Gastroesophageal sphincter (tissue), 4 donors: ENCODE measurements at places on chromosomes 3 and 15. TPM values are rescaled to one million over a fixed set of nuclear protein-coding genes. Genes with fewer than 3 reads are reported as not detected.

- H3K36me3 ChIP-seq: no peaks in the 10 kb centered on the region
- no peaks in the 10 kb centered on the region for H3K27me3 ChIP-seq
- no peak overlapping the region for H3K27ac ChIP-seq
- no peaks in the 10 kb centered on the region for H3K4me1 ChIP-seq
Observed at GRCh38 chr3:126152901-126153694, 27.3 kb downstream of the ALDH1L1 start.

GRCh38 chr15:95944661-95945255 is 385.7 kb upstream of the NR2F2 start:
- no peaks in the 10 kb centered on the region for H3K27me3 ChIP-seq
- H3K4me1 ChIP-seq: no peaks in the 10 kb centered on the region
- H3K27ac ChIP-seq: no peak overlapping the region
- ATAC-seq: no peak
- H3K4me3 ChIP-seq: no peak overlapping the region

DNA sequence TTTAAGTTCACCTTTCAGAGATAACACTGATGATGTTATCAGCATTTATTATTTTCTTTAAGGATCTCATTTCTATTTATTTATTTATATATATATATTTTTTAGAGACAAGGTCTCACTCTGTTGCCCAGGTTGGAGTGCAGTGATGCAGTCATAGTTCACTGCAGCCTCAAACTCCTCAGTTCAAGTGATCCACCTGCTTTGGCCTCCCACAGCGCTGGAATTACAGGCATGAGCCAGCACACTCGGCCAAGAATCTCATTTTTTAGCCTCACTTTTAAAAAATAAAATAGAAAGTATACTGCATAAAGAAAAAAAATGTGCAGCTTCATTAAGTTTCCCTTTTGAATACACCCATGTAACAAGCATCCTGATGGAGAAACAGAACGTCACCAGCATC is 35.6 kb downstream of the PLA2G4D start:
- H3K27me3 ChIP-seq: peaks cover 16% of the 10 kb centered on the region
- H3K27ac ChIP-seq: no peak overlapping the region
- no peaks in the 10 kb centered on the region for H3K36me3 ChIP-seq
- no peak overlapping the region for H3K4me3 ChIP-seq
- H3K4me1 ChIP-seq: peaks cover 9% of the 10 kb centered on the region

CCR9 gene
- total RNA-seq: not detected

- H3K4me1 ChIP-seq: peaks cover 4% of the 10 kb centered on the region
- ATAC-seq: no peak
- no peak overlapping the region for H3K27ac ChIP-seq
- H3K27me3 ChIP-seq: no peaks in the 10 kb centered on the region
Observed at GRCh38 chr15:22936577-22937472, 43.3 kb downstream of the CYFIP1 start.

COMMD4 gene
- 65.2 TPM for total RNA-seq

EFCAB12 gene
- 0.08 TPM for total RNA-seq

DNA sequence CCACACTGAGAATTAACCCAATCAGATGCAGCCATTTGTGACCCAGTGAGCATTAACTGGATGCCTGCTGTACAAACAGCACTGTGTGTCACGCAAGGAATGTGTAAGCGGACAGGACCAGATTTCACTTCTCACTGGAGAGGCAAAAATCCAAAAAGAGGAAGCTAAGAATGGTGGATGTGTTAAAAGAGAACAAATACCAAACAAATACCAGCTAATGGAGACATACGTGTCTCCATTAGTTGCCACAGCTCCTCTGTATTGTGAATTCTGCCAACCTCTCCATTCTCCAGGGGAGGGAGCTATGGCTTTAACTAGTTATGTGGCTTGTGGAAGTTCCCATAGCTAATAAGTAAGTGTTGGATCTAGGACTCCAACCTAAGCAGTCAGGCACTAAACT is 2.6 kb downstream of the LTF start:
- H3K27ac ChIP-seq: no peak overlapping the region
- H3K27me3 ChIP-seq: peaks cover 46% of the 10 kb centered on the region
- no peak for ATAC-seq

CPNE4 gene
- not detected for total RNA-seq

SEC22A gene
- total RNA-seq: 29.9 TPM

DNA sequence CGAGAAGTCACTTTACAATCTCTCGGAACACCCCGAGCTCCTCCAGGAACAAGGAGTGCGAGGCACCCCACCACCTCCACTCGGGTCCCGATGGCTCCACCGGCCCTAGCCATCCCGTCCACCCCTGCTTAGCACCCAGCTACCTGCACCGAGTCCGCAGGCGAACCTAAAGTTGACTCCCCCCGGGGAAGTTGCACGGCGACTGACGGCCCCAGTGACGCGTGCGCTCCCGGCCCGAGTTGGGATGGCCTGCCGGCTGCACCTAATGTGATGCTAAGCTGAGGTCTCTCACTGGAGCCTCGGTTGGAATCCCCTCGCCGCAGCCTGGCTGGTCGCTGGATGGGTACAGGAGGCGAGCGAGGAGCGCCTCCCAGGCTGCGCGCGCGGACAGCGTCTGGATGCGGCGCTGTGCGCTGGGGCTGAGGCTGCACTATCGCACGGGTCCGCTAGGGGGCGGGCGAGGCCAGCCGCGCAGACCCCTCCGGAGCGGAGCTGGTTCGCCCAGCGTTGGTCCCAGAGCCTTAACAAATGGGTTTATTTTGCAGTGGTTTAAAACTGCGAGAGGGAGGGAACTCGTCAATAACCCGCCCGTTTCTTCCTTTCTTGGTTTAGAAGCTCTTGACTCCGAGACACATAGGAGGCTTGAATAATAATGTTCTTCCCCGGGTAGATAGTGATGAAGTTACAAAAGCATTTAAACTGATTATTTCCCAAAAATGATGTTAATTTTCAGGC is at the start of gene OXTR:
OXTR (minus strand) TSS at position 526 of the 735 bp plus-strand sequence. CDS start 1,426 bp downstream, outside the sequence.
- H3K4me1 ChIP-seq: peaks cover 32% of the 10 kb centered on the region
- ATAC-seq: peak; percentile 77
- no peak within 1 kb of the TSS for H3K27ac ChIP-seq
- H3K4me3 ChIP-seq: peak within 1 kb of the TSS; percentile 42
- H3K27me3 ChIP-seq: peaks cover 67% of the 10 kb centered on the region

STARD9 gene
- total RNA-seq: 31.1 TPM

GRCh38 chr15:29132735-29133181 is 136.9 kb downstream of the NSMCE3 start:
- no peak overlapping the region for H3K27ac ChIP-seq
- H3K4me1 ChIP-seq: no peaks in the 10 kb centered on the region
- no peak overlapping the region for H3K4me3 ChIP-seq
- peak; percentile 14 for ATAC-seq

ASB14 gene
- total RNA-seq: not detected

DNA sequence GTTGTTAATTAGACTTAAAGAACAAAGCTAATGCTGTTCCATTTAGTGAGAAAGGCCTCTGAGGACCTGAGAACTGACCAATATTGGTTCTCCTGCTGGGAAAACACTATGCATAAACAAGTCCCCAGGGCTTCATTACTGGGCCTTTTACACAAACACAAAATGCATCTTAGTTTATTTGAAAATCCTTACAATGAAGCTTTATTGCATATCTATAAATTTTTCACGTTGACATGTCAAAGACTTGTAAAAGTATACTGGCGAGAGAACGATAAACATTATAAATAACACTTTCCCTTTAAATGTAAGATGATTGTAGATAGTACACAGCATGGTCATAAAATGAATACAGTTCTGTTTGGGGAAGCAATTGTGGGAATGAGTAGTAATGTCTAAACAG is 151.7 kb downstream of the ROBO2 start:
- no peaks in the 10 kb centered on the region for H3K36me3 ChIP-seq
- H3K27me3 ChIP-seq: no peaks in the 10 kb centered on the region
- H3K4me1 ChIP-seq: peaks cover 7% of the 10 kb centered on the region
- no peak for ATAC-seq
- no peak overlapping the region for H3K27ac ChIP-seq

DNA sequence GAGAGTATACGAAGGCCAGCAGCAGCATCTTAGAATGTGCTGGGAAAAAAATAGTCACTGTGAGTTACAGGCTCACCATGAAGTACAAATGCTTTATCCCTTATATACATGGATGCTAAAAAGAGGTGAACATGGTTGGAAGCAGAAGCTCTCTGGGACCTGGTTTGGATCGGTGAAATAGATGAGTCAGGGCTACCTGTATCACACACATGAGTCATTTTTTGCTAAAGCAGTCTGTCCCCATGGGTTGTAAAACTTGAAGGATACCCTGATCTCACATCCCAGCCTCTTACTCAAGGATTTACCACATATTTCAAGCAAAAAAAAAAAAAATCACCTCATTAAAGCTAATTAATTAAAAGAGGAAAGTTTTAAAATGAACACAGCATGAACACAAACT is 6.9 kb upstream of the SERPINI2 start:
- no peaks in the 10 kb centered on the region for H3K27me3 ChIP-seq
- no peak overlapping the region for H3K4me3 ChIP-seq
- no peak overlapping the region for H3K27ac ChIP-seq

HTR3E gene
- total RNA-seq: not detected

DNA sequence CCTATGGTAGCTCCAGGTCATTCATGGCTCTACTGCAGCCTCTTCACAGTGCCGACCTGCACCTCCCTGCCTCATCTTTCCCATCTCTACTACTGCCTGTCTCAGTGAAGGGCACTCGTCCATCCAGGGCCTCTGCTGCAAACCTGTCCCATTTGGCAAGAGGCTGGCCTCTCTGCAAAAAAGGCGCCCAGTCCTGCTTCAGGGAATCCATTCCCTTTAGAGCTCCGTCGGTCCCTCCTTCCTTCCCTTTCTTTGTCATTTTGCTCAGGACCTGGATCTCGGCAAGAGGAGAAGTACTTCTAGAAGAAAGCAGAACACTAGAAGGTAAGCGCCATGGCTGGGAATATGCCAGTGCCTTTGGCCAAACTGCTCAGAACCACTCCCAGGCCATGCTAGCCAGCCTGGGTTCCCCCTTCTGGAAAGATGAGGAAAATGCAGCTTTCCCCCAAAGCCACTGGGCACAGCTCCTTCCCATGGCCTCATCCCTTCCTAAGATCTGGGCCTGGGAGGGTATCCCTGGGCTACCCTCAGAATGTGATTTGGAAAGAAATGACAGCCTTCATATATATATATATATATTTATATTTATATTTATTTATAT is 6.4 kb upstream of the ISL2 start:
- ATAC-seq: peak; percentile 81
- no peak overlapping the region for H3K27ac ChIP-seq
- H3K4me3 ChIP-seq: no peak overlapping the region
- no peaks in the 10 kb centered on the region for H3K36me3 ChIP-seq

CFAP100 gene
- not detected for total RNA-seq

GRCh38 chr3:4461468-4462090 is 5.5 kb downstream of the SUMF1 start:
- no peaks in the 10 kb centered on the region for H3K4me1 ChIP-seq
- H3K27me3 ChIP-seq: no peaks in the 10 kb centered on the region

DNA sequence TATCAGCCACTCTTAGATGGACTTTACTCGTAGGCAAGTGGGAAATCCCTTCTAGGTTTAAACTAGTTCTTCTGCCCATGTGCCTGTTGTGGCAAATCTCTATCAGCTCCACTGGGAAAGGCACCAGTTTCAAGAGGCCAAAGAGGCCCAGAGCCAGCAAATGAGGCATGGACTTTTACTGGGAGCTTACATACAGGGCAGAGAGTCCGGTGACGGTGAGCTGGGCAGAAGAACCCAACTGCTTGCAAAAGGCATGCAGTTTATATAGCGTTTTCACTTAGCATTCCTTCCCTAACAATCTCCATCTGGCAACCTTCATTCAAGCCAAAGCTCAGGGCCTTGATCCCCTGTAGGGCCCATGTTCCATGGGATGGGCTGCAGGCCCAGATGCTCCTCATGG is 93.0 kb upstream of the C3orf80 start:
- no peak for ATAC-seq
- no peaks in the 10 kb centered on the region for H3K36me3 ChIP-seq
- H3K4me3 ChIP-seq: no peak overlapping the region
- no peak overlapping the region for H3K27ac ChIP-seq
- no peaks in the 10 kb centered on the region for H3K27me3 ChIP-seq
- H3K4me1 ChIP-seq: no peaks in the 10 kb centered on the region

GRCh38 chr3:138942861-138943623 is 3.9 kb downstream of the FOXL2 start:
- no peaks in the 10 kb centered on the region for H3K36me3 ChIP-seq
- no peak overlapping the region for H3K27ac ChIP-seq
- peaks cover 100% of the 10 kb centered on the region for H3K27me3 ChIP-seq
- no peak overlapping the region for H3K4me3 ChIP-seq

ZPLD1 gene
- total RNA-seq: not detected

GRCh38 chr3:143970773-143971358 is 757 bp upstream of the DIPK2A start:
- H3K36me3 ChIP-seq: no peaks in the 10 kb centered on the region
- peak overlapping the region; percentile 92 for H3K4me3 ChIP-seq
- H3K4me1 ChIP-seq: no peaks in the 10 kb centered on the region
- H3K27me3 ChIP-seq: no peaks in the 10 kb centered on the region

- no peak for ATAC-seq
- H3K27ac ChIP-seq: no peak overlapping the region
- no peak overlapping the region for H3K4me3 ChIP-seq
Observed at GRCh38 chr3:155423526-155424322, 130.2 kb upstream of the STRIT1 start.

DNA sequence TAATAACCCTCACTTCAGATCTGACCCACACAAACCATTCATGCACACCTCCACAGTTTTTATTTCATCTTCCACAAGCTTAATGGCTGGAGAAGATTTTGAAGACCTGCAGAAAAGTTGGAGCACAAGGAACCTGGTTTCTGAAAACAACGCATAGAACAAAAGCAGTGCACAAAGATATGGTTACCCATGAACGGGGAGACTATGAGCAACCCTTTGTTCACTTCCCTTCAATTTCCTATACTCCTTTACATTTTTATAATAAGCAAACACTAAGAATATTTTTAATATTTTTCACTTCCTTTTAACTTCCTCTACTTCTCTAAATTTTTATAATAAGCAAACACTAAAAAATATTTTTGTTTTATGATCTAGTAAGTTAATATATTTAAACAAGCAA is 103.5 kb upstream of the UBE2E2 start:
- no peaks in the 10 kb centered on the region for H3K27me3 ChIP-seq
- no peaks in the 10 kb centered on the region for H3K4me1 ChIP-seq
- H3K4me3 ChIP-seq: no peak overlapping the region
- no peak for ATAC-seq
- H3K36me3 ChIP-seq: no peaks in the 10 kb centered on the region

ZSCAN2 gene
- 6.2 TPM for total RNA-seq

DNA sequence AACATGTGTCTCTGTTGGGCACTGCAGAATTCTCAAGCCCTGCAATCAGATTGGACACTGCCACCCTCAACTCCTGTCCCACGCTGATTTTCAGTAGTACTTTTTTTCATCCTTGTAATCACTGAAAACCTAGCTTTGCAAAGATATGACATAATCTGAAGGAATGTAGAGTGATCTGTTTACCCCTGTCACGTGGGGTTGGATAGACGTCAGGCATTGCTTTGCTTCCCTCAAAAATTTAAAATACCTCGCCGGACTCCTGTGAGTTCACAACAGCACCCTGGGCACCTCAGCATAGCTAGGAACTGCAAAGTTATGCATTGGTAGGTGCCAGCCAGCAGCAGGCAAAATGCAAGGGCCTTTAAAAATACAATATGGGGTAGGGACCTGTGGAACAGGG is 71.1 kb upstream of the OXTR start:
- no peaks in the 10 kb centered on the region for H3K36me3 ChIP-seq
- no peak overlapping the region for H3K27ac ChIP-seq
- H3K4me1 ChIP-seq: no peaks in the 10 kb centered on the region
- H3K27me3 ChIP-seq: no peaks in the 10 kb centered on the region
- ATAC-seq: no peak

- ATAC-seq: no peak
- no peaks in the 10 kb centered on the region for H3K27me3 ChIP-seq
- H3K36me3 ChIP-seq: no peaks in the 10 kb centered on the region
- H3K27ac ChIP-seq: no peak overlapping the region
- H3K4me1 ChIP-seq: no peaks in the 10 kb centered on the region
- H3K4me3 ChIP-seq: no peak overlapping the region
Observed at GRCh38 chr3:155629556-155629955, 115.3 kb downstream of the PLCH1 start.
